NCI-H1105 treated with DMSO at 0.1 percent for 48 hours (cell line): ENCODE measurements at places on chromosomes 6 and 20.

DNA sequence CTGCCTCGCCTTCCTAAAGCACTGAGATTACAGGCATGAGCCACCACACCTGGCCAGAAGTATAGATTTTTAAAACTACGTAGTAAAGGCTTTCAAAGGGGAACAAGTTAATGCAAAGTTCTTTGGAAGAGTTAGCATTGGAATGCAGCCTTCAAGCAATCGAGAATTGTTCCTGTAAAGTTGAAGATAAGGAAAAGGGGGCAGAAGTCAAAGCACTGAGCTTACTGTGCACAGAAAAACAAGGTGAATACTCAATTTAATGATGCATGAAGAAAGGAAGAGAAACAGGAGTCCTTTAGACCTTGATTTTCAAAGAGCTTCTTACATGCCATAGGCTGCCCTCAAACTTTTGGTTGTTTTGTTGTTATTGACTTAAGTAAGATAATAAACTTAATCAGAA, 29.1 kb upstream of the LGSN start:
- no peak for DNase-seq

- no peak for DNase-seq
Observed at GRCh38 chr20:19419396-19419795, 207.0 kb downstream of the SLC24A3 start.

DNA sequence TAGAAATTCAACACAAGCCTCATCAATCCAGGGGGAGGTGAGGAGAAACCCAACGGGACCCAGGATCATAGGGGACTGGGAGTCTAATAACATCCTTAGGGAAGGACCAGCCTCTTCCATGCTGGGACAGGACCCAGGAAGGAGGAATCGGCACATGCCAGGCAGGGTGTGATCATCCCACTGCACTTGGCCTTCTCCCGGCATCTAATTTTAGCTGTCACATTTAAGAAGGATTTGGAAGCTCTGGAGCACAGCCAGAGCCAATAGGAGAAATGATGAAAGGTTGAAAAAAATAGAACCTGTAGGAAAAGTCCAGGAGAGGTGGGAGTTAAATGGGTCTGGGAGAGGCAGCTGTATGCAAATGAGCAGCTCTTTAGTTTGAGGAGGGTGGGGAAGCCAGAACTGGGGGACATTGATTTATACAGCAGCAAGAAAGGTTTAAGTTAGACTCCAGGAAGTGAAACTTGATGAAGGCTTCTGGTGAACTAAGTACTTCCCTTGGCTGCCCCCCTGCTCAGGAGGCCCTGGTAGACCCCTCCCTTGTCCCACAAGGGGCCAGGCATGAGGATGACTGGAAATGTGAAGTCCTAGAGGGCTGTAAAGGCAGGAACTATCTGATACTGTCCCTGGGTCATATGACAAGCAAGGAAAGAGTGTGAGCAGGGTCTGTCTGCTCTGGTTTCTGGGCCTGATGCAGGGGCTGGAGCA, 260.3 kb downstream of the LRFN2 start:
- peak; percentile 92 for DNase-seq

GRCh38 chr6:121522265-121522664, 86.8 kb downstream of the GJA1 start:
- DNase-seq = no peak

DNA sequence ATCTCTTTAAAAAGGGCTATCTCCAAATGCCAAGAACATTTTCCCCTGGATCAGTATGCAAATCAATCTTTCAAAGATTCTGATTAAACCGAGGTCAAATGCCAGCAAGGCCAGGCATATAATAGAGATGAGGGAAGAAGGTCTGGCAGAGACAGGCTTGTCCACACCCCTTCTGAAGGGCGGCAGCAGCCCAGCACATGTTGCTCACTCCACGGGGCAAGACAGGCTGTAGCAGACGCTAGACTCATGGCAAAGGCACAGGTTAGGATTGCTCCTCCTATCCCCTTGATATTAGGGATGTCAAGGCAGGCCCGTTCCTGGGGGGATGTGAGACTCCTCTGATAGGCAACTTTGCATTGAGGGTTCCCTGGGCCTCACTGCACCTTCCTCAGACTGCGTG, 104.7 kb upstream of the RIN2 start:
- DNase-seq = no peak

DNA sequence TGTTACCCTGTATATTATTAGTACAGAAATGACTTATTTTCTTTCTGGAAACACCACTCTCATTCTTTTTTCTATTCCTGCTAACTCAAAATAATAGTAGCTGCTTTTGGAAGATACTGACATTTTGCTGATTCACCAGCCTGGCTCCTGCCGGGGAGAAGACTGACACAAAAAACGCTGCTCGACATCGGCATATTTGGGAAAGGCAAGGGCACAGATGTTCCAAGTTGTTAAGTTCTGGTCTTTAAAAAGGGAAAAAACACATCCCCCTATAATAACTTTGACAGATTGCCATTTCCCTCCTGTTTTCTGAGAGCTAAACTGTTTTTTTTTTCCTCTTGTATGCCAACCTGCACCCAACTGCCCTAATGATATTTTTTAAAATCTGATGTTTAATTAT, 55.4 kb downstream of the CTNNBL1 start:
- DNase-seq = no peak

- no peak for DNase-seq
Observed at GRCh38 chr6:117359581-117359980, 66.2 kb downstream of the ROS1 start.

GRCh38 chr6:15242937-15243614, 2.8 kb upstream of the JARID2 start:
- DNase-seq = no peak

DNA sequence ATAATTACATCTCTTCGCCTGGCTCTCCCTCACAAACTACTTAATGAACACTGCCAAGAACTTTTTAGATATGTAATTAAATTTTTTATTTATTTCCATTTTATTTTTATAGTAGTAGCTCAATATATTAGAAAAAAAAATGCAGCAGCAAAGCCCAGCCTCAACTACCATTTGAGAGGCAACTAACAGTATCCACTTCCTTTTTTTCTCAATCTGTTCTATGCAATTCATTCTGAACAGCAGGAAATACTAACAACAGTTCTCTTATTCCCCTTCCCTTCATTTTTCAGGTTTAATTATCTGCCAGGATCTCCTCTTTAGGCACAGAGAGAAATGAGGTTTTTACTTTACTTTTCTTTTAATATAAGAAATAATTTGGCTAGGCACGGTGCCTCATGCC, 112.7 kb downstream of the ZNF217 start:
- no peak for DNase-seq

- no peak for DNase-seq
Observed at GRCh38 chr6:118667988-118668387, 16.6 kb upstream of the CEP85L start.

GRCh38 chr6:164195278-164195941, 780.9 kb downstream of the QKI start:
- no peak for DNase-seq

- DNase-seq = no peak
Observed at GRCh38 chr6:132253906-132254305, 147.4 kb downstream of the MOXD1 start.

DNA sequence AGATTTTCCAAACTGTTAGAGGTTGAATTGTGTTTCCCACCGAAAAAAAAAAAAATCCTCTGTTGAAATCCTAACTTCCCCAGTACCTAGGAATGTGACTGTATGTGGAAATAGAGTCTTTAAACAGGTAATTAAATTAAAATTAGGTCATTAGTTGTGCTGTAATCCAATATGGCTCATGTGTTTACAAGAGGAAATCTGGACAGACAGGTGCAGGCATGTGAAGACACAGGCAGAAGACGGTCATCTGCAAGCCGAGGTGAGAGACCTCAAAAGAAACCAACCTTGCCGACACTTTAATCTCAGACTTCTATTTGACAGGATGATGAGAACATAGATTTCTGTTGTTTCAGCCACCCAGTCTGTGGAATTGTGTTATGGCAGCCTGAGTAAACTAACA, 28.6 kb upstream of the EZR start:
- DNase-seq = no peak

- DNase-seq = peak; percentile 65
Observed at GRCh38 chr6:111874025-111874415, 768 bp upstream of the FYN start.

DNA sequence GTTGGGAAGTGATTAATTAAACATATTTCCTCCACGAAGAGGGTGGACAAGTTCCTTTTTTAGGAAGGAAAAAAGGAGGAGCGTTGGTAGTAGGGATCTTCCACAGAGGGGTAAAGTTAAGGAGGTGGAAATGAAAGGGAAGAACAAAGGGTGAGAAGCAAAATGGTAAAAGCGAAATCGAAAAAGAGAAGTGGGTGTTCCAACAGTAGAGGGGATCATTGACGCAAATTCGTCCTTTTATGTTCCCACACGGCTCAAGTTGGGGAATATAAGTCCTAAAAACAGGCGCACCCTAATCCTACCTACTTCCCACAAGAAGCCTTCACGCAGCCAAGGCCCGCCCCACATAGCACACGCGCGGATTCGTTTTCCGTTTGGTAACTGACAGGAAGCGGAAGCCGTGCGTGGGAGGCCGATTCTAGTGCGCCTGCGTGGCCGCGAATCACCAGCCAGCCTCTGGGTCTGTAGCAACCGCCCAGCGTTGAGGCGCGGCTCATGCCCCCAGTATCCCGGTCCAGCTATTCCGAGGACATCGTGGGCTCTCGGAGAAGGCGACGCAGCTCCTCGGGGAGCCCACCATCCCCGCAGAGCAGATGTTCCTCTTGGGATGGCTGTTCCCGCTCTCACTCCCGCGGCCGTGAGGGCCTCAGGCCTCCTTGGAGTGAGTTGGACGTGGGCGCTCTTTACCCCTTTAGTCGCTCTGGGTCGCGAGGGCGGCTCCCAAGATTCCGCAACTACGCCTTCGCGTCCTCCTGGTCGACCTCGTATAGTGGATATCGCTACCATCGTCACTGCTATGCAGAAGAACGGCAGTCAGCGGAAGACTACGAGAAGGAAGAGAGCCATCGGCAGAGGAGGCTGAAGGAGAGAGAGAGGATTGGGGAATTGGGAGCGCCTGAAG, at the start of gene NKAPL:
NKAPL (plus strand) TSS at position 421 of the 901 bp plus-strand sequence; CDS start at position 496, 75 bp downstream.
- DNase-seq = no peak

DNA sequence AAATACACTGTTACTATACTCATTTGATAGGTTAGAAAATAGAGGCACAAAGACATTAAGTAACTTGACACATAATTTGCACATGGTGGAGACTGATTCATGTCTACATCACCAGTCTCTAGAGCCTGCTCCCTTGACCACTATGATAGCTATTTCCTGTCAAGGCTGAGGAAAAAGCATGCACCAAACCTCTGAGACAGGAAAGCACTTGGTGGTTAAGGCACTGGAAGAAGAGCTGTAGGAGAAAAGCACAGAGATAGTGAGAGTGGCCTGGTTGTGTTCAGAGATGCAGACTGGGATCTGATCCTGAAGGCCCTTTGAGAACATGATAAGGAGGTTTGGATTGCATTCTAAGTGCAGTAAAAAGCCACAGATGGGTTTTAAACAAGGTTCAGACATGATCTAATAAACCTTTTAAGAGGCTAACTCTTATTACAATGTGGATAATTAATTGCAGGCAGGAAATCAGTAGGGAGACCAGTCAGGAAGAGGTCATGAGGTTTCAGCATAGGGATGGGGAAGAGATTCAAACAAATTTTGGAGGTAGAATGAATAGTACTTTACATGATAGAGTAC, 168.9 kb downstream of the PHF3 start:
- DNase-seq = no peak

DNA sequence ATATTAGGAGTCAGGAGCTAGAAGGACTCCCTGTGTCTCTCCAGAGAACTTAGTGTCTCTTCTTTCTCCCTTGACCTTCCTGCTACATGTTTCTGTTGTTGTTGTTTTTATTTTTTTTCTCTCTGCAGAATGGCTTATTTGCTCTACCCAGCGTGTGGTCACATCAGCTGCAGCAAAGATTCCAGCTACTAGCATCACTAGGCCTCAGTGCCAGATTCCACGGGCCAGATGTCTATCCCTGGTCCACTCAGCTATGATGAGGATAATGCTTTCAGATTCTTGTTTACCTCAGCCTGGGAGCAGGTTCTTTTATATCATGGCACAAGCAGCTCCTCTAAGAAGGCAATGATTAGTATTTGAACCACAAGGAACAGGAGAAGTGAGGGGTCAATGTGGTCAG, 110.0 kb downstream of the PLCB1 start:
- no peak for DNase-seq

- DNase-seq = peak; percentile 89
Observed at GRCh38 chr6:103783329-103783728, 1076.4 kb downstream of the HACE1 start.

- no peak for DNase-seq
Observed at GRCh38 chr20:48761023-48761785, 66.6 kb downstream of the PREX1 start.

GRCh38 chr6:43847741-43848630, 78.0 kb downstream of the VEGFA start:
- no peak for DNase-seq

DNA sequence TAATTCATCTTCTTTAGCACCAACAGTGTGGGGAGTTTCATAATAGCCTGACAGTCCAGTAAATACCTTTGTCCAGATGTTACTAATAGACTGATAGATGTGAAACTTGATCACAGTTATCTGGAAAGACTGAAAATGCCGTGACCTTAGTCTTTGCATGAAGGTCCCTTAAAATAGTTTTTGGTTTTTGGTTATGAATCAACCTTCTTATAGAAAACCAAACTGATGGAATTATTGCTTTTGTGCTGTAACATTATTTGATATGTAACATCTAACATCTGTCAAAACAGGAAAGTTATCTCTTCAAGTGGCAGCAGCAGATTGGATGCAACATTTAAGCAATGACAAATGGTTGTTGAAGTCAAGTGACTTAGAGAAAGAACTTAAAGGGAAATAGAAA, 190.4 kb downstream of the DOK5 start:
- no peak for DNase-seq
